ENCODE measurements at places on chromosomes 13 and 19.

DNA sequence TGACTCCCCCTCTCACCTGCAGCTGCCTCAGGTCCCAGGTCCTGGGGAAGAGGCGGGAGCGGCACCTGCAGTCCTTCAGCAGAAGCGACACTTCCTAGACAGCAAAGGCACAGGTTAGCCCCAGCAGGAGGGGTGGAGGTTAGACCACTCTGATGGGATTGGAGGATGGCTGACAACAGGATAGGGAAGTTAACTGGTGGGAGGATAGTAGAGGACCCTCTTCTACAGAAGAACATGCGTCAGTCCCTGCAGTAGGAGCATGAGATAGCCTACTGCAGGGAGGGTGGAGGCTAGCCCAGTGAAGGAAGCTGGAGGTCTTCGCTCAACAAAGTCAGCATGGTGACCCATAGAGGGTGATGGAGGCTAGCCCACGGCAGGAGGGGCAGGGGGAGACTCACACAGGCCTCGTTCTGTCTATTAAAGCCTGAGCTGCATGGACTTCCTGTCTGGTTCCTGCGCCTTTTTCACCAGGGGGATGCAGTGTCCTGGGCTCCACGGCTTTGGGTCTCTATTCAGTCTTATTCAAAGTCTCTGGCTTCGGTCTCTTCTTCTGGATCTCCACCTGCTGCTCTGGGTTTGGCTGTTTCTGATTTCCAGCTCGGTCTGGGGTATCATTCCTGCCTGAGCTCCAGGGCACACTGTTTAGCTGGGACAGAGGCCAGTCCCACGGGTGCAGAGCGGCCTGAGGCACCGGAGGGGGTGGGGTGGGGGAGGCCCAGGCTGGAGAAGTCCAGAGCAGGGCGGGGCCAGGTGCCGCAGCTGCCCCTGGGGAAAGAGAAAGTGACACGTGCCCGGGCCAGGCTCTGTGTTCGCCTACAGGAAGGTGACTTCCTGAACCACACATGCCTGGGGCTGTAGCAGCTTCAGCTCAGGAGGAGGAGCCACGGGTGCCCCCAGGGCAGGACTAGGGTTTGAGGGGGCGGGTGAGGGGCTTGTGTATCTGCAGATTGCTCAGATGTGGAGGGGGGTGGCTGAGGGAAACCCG, 7.3 kb downstream of the IFNL3 start:
- DNase-seq = peak; percentile 44

DNA sequence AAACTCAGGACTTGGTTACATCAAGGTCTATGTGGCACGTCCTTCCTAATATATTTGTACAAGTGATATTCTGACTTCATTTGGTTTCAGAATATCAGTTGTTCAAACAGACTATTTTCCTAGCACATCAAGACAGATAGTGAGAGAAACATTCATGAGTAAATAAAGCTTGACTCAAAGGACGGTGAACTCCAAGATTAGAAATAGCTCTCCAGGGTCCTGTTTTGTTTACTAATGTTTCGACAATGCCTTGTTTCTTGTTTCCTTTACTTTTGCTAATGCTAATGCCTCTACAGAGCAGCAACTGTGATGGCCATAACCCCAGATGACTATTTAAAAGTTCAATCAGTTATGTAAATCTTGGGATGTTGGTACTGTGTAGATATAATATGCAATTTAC, 313.9 kb downstream of the KLF12 start:
- DNase-seq = no peak

DNA sequence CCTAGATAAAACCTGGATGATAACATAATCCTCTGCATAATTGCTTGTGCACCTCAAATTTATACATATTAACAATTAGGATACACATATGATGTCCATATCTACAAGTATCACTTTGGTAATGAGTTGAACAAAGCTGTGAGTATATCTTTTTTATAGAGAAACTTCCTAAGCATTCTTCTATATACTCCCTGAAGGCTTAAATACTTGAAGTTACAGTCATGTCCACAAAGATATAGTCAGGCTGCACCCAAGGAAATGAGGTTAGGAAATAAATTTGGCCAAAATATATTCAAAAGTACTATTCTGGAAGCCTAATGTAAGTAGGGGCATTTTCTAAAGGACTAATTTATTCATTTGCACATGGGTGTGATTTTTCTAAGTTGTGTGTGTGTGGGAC, 761.5 kb downstream of the PCDH9 start:
- DNase-seq = no peak

- DNase-seq = no peak
Measured at GRCh38 chr13:80123945-80124344, 217.0 kb downstream of the SPRY2 start.

GRCh38 chr13:77544355-77544754, 8.8 kb downstream of the SCEL start:
- no peak for DNase-seq

DNA sequence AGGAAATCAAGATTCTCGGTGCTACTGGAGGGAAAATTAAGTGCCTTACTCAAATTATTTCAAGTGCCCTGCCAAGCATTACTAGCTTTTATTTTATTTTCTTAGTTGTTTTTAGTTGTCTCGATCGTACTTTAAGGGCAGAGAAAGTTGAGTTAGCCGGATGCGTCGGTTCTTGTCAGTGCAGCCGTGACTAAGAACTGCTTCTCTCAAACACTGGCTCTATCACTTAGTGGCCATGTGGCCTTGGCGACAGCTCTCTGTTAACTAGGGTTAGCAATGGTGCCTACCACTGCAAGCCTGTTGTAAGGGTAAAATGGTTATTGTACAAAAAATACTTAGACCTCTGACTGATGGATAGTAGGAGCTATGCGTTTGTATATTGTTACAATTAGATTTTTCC, 227.8 kb downstream of the KATNAL1 start:
- no peak for DNase-seq

DNA sequence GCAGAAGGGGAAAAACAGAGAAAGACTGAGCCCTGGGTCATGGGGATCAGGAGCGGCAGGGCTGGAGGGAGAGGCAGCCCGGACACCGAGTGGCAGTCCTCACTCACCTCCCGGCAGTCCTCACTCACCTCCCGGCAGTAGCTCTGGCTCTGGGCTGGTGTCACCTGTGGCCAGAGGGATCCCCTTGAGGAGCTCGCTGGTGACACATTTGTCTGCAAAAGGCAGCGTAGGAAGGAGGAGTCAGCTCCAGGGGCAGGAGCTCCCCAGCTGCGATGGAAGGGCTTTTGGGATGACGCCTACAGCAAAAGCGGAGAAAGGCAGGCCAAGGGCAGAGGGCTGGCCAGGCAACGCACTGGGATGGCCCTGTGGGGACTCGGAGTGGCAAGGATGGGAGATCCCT, 739 bp downstream of the EIF3G start:
- DNase-seq = no peak

- DNase-seq = peak; percentile 92
Measured at GRCh38 chr19:48997972-48998371, 4.3 kb downstream of the RUVBL2 start.

- DNase-seq = no peak
Measured at GRCh38 chr13:51043310-51043709, 67.8 kb downstream of the C13orf42 start.

GRCh38 chr19:38321646-38322196, 2.1 kb downstream of the KCNK6 start:
- no peak for DNase-seq

DNA sequence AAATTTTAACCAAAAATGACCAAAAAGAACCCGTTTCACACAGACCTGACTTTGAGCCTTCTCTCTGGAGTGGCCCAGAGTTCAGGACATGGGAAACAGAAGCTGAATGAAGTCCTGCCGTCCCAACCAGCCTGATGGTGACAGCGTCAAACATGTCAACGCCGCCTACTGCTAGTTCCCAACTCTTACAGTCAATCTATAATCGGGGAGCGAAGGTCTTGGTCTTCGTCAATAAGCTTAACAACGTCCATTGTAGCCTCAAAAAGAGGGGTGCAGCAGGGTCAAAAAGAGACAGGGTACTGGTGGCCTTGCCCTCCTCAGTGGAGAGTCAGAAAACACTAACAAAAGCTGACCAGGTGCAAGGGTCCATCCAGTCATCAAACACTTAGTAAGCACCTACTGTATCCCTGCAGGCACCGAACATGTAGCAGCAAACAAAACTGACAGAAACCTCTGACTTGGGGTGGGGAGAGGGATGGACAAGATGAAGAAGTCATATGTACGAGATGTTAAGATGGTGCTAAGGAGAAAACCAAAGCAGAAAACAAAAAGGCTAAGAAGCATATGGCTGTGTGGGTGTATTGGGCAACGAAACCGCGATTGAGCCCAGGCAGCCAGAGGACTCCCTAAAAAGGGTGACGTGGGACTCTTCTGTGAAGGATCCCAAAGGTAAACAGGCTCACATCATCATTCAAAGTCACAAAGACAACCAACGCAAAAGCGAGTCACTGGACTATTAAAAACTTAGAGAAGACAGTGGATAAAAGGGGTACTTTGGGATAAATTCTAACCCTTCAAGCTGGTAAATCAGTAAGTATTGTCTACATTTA, 12.0 kb downstream of the MLLT1 start:
- DNase-seq = no peak

DNA sequence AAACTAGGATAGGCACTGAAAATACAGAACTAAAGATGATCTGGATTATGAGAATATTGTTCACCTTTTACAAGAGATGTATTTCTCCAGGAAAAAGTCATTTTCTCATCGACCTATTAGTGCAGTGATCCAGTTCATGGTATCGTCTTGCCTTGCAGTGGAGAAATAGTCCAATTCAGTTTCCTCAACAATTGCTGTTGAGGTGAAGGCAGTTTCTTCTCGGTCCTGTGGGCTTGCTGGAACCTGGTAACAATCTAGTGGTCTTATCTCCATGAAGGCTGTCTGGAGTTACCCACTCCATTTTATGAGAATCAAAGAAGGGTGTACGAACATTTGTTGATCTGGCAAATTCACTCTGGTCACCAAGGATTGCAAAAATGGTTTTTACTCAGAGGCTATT, 266.8 kb downstream of the LHFPL6 start:
- DNase-seq = no peak

- DNase-seq = no peak
Measured at GRCh38 chr13:99477493-99477892, 23.8 kb upstream of the TM9SF2 start.

DNA sequence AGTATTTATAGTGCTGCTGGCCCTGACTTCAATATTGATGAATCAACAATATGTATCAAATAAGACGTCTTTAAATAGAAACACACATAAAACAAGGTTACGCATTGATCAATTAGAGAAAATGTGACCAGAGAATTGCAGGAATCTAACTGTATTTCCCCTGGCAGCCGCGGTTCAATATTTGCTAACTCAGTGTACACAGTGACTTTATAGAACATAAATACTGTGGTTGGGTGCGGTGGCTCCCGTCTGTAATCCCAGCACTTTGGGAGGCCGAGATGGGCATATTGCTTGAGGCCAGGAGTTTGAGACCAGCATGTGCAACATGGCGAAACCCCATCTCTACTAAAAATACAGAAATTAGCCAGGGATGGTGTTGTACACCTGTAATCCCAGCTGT, 22.8 kb upstream of the UPF3A start:
- no peak for DNase-seq

- DNase-seq = peak; percentile 63
Measured at GRCh38 chr19:532561-533363, 1.2 kb downstream of the CDC34 start.

GRCh38 chr13:23763318-23763717, 125.9 kb downstream of the MIPEP start:
- DNase-seq = no peak

GRCh38 chr19:53132141-53132991, at the start of gene ZNF415:
Gene ZNF415 (minus strand): TSS chr19:53132910. CDS start chr19:53122676, 10,234 bp downstream.
- peak; percentile 91 for DNase-seq

DNA sequence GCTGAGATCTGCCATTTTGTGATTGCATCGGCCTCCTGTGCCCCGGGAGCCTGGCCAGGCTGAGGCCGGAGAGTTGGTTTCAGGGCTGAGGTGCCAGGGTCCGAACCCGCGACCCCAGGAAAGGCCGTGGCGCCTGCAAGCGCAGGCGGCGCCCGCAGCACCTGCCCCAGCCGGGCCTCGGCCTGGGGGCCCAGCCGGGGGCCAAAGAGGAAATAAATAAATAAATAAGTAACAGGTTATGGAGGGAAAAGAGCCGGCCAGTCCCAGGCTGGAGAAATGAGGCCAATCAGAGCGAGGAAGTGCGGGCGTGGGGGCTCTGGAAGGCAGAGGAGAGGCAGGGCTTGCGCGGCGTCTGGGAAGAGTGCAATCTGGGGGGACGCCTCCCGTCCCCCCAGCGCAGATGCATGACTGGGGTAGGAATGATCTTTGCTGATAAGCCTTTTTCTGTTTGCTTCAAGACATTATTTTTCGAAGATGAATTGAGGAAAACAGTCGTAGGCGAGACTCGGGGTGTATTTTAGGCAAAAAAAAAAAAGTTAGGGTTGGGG, 145.6 kb upstream of the ZNF536 start:
- DNase-seq = peak; percentile 29

DNA sequence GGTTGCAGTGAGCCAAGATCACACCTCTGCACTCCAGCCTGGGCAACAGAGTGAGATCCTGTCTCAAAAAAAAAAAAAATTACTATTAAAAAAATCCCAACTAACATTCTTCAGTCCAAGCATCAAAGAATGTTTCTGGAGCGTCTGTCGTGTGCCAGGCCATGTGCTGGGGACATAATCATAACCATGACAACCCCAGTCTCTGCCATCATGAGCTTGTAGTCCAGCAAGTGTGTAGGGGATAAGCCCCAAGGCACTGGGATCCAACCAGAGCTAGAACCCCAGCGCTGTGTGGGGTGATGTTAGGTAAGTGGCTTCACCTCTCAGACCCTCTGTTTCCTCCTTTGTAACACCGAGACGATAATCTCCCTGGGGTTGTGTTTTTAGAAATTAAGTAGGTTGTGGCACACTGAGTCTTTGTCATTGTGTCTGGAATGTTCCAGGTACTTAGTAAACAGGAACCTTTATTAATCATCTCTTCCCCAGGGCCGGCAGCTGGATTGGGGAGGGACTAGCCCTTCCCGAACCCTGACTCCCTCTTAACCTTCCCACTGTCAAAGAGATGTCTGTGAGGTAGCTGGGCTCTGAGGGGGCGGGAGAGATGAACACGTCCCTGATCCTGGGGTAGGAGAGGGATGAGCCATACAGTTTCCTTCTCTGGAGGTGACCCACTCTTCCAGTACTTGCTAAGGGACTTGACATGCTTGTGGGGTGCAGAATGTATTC, 5.2 kb downstream of the ITPKC start:
- DNase-seq = no peak

DNA sequence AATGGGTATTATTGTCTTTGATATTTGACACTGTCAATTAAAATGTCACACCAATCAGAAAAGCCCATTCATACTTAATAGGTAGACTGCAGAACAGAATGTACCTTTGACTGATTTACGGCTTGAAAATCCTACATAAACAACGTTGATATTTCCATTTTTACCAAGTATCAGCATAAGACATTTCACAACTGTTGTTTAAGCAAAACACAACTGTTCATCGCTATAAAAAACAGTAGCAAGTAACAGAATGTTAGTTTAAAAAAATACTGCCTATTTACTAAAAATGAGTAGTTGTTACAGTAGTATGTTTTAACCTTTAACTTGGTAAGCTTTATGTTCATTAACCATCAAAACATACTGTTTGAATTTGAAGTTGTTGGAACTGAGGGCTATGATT, 1096.6 kb downstream of the PCDH17 start:
- DNase-seq = no peak

- DNase-seq = no peak
Measured at GRCh38 chr13:42626176-42626860, 52.4 kb downstream of the TNFSF11 start.
